ENCODE measurements at places on chromosomes 1 and 21.

GRCh38 chr1:170624146-170624545 is 39.8 kb upstream of the PRRX1 start:
- DNase-seq, result no peak

GRCh38 chr1:1239614-1240347 is 6.7 kb downstream of the C1QTNF12 start:
- DNase-seq, result no peak

- DNase-seq, result no peak
Observed at GRCh38 chr1:68101829-68102228, 51.4 kb upstream of the DIRAS3 start.

GRCh38 chr1:44323947-44324346 is 31.1 kb downstream of the ERI3 start:
- no peak for DNase-seq

DNA sequence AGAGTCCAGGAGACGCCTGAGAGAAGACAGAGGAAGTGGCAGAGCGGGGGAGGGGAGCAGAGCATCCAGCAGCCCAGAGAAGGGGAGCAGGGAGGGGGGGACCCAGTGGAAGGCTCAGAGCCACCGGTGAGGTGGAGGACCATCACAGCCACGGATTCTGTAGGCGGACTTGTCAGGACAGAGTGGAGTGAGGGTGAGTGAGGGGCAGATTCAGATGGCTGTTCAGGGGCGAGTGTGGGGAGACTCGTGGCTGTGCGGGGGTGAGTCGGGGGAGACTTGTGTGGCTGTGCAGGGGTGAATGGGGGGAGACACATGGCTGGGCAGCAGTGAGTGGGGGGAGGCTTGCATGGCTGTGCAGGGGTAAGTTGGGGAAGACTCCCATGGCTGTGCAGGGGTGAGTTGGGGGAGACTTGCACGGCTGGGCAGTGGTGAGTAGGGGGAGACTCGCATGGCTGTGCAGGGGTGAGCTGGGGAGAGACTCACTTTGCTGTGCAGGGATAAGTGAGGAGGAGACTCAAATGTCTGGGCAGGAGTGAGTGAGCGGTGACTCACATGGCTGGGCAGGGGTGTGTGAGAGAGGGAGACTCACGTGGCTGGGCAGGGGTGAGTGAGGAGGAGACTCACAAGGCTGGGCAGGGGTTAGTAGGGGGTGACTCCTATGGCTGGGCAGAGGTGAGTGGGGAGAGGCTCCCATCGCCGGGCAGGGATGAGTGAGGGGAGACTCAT is 56.8 kb upstream of the ABCG1 start:
- DNase-seq, result no peak

DNA sequence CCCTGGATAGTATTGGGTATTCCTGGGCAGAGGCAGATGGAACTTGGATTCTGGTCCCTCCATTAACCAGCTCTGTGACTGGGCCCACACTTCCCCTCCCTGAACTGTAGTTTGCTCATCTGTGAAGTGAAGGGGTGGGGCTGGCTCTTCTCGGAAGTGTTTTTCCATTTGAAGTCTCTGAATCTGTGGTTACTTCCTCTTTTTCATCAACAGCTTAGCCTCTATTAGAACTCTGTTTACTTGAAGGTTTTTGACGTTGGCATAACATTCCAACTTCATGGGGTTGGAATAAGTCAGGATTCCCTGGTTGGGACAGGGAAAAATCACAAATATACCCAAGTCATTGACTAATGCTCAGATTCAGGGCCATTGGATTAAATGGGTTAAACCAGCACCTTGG is 3.6 kb downstream of the KIAA0040 start:
- DNase-seq, result peak; percentile 63

DNA sequence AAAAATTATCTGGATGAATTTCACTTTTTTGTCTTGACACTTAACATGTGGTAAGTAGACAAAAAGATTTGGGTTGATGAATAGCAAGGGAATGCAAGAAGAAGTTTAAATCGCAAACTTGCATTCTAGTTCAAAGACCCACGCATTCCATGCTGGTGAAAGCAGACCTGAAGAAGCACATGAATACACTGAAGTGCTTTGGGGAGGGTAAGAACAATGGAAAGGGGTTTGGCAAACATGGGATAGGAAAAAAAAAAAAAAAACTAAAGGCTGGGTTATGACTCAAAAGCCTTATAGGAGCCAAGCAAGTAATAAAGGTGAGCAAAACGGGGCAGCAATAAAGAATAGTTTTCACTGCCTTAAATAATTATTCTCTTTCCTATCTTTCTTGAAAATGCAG is 450.2 kb downstream of the LMO4 start:
- DNase-seq, result no peak

DNA sequence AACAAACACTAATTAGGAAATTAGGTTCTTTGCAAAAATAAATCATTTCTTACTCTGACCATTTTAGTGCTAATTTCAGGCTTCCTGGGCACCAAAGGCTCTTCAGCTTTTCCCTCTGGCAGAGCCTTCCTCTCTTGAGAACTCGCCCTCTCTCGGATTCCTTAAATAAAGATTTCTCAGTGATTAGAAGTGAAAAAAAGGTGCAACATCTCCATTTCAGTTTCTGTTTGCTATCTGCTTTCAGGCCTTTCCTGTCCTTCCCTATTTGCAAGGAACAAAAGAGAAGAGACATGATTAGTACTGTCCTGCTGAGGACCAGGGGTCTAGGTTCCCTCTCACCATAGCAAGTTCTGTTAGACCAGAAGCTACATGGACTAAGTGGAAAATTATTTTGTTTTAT is 27.8 kb upstream of the CACYBP start:
- no peak for DNase-seq

GRCh38 chr1:92817986-92818764 is 13.7 kb upstream of the RPL5 start:
- peak; percentile 23 for DNase-seq

GRCh38 chr1:46506470-46507219 is 17.0 kb downstream of the DMBX1 start:
- no peak for DNase-seq

DNA sequence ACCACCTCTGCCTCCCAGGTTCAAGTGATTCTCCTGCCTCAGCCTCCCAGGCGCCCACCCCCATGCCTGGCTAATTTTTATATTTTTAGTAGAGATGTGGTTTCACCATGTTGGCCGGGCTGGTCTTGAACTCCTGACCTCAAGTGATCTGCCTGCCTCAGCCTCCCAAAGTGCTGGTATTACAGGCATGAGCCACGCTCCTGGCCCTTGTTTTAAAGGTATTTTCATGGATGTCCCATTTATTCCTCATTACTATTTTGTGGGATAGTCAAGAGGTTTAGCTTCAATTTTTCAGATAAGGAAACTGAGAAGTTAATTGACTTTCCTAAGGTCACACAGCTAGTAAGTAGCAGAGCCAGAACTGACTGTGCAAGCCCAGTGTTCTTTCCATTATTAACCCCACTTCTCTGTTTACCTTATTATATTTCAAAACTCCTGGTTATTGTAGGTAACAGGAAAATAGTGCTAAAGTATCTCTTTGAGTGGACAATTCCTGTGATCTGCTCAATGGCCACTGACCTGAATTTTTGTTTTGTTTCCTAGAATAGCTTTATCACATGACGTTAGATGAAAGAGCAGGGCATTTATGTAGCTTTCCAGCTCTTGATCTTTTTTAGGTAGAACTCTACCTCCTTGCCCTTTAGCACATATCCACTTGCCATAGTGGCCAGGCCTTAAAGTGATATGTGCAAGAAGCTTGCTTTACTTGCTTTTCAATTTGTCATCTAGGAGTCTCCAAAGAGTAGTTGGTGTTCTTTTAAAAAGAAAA is 13.6 kb downstream of the ZYG11B start:
- no peak for DNase-seq

GRCh38 chr1:5711956-5712645 is 280.1 kb downstream of the NPHP4 start:
- DNase-seq, result no peak

DNA sequence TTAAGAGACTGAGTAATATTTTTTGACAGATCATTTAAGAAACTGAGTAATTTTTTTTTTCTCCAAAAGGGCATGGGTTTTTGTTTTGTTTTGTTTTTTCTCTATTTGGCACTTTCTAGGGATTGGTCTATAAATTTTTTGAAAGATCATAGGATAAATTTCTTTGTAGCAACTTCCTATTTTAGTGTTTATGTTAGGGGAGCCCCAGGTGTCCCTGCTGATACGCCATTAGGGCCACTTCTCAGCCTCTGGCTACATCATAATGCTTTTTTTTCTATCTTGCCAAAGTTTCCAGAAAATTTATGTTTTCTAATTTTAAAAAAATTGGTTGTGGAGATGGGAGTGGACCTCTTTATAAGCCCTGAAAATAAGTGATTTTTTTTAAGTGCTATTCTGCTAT is 2.6 kb downstream of the GABPA start:
- no peak for DNase-seq

- no peak for DNase-seq
Observed at GRCh38 chr21:42480736-42481135, 15.3 kb downstream of the RSPH1 start.

DNA sequence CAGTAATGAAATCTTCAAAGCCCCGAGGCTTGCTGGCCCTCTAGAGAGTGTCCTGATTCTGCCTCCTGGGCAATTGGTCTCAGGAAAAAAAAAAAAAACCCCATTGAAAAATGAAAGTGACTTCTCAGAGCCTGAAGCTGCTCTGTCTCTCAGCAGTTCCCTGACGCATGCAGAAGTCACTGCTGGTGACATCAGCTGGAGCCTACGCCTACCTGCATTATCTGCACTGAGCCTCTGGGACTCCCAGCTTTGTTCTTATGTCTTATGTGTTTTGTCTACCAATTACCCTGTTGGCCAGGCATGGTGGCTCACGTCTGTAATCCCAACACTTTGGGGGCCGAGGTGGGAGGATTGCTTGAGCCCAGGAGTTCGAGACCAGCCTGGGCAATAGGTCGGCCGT is 10.1 kb upstream of the SLC25A33 start:
- DNase-seq, result no peak

DNA sequence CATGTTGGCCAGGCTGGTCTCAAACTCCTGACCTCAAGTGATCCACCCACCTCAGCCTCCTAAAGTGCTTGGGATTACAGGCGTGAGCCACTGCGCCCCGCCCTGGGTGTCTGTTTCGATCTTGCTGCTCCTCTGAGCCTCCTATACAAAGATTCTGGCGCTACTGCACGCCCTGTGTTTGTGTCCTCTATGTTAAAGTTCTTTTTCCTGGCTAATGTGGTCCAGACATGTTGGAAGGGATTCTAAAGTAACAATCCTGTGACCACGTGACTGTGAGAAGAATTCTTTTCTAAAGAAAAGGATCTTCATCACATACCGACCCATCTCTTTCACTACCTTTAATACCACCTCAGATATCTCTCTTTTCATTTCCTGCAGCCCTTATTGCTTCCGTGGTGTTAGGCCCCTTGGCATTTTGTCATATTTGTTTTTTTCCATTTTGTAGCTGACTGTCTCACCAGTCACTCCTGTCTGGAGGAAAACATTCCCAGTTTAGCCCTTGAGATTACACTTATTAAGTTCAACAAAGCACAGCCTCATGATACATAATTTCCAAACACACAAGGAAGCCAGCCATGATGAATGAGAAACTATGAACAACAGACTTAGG is 27.2 kb upstream of the ENO1 start:
- no peak for DNase-seq
